ENCODE measurements at places on chromosomes 16 and 17.

DNA sequence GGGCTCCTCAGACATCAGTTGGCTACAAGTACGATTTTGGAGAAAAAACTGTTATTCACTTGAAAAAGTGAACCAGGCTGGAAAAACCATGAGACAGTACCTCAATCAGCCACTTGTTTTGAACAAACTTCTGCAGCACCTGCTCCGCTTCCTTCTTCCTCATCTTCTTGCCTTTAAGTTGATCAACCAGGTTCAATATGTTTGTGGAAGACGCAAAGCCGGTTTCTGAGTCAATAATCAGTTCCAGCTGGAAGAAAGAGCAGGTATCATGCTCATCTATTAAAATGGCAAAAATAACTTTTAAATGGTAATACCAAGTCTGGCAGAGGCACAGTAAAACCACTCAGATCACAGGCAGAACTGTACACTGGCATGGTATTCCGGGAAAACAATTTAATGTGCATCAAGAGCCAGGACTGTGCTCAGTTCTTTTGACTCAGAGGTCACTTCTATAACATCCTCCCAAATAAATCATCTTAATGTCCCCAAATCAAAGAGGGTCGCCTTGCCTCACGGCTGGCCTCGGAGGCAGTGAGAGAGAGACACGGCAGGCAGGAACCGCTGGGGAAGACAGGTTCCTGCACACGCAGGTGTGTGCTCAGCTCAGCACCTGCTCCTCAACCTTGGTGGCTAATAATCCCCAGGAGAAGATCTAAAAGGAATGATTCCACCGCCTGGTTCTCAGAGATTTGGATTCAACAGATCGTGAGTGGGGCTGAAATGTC, 29.7 kb downstream of the KDM8 start:
- DNase-seq: no peak

DNA sequence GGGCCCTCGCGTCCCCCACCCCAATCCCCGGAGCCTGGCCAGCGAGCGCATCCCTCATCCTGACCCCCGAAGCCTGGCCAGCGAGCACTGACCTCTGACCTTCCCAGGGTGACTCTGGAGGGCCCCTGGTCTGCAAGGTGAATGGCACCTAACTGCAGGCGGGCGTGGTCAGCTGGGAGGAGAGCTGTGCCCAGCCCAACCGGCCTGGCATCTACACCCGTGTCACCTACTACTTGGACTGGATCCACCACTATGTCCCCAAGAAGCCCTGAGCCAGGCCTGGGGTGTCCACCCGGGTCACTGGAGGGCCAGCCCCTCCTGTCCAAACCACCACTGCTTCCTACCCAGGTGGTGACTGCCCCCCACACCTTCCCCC, 2.3 kb downstream of the TPSD1 start:
- no peak for DNase-seq

DNA sequence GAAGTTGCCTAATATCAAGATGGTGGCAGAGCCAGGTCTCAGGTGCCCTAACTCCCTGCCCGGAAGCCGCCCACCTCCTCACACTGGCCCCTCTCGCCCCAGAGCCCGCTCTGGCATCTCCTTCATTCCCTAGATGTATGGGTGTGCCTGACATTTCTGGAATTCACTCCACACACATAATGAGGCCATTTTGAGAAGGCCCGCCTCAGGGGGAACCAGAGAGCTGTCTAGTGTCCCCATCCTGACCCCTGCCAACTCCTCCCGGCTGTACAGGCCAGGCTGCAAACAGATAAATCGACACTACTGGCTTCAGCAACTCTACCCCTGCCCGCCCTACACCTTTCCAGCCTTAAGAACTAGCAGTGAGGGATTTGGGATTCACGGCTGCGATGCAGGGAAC, 7.7 kb downstream of the WNT3 start:
- DNase-seq: no peak

- no peak for DNase-seq
These were observed 4.7 kb upstream of the GRB2 start for GRCh38 chr17:75410141-75410540.

GRCh38 chr17:10099051-10099571, 99.3 kb downstream of the GAS7 start:
- no peak for DNase-seq

DNA sequence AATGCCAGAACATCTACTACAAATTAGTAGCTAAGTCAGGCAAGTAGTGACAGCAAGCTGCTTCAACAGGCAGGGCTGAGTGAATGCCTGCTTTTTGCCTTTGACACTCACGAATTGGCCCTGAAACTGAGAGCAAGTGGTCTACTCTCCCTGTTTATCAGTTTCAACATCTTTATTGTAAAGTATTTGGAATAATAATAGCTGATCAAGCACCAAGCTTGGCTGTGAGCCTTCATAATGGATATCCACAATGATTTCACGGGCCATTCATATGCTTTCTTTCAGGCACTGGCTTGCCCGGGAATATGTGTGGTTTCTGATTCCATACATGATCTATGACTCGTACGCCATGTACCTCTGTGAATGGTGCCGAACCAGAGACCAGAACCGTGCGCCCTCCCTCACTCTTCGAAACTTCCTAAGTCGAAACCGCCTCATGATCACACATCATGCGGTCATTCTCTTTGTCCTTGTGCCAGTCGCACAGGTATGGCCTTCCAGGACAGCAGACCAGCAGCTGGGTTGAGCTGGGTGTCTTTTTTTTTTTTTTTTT, 5.2 kb downstream of the TLCD3A start:
- DNase-seq: no peak

DNA sequence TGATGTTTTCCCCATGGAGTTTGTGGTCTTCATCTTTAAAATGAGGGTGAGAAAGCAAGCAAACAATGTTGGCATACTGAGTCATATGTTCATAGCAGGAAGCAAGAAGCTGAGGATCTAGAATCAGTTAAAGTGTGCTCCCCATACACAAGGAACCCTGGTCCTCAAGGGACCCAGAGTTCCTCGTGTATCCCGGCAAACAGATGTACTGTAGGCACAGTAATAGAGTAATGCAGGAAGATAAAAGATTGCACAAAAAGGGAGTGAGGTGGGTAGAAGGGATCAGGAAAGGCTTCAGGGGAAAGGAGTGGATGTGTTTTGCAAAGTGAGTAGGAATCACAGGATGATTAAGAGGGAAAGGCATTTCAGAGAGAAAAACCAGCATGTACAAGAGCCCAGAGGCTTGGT, 412.3 kb upstream of the CDH11 start:
- DNase-seq: no peak

- no peak for DNase-seq
These were observed 21.1 kb downstream of the CPSF4L start for GRCh38 chr17:73240561-73240960.

DNA sequence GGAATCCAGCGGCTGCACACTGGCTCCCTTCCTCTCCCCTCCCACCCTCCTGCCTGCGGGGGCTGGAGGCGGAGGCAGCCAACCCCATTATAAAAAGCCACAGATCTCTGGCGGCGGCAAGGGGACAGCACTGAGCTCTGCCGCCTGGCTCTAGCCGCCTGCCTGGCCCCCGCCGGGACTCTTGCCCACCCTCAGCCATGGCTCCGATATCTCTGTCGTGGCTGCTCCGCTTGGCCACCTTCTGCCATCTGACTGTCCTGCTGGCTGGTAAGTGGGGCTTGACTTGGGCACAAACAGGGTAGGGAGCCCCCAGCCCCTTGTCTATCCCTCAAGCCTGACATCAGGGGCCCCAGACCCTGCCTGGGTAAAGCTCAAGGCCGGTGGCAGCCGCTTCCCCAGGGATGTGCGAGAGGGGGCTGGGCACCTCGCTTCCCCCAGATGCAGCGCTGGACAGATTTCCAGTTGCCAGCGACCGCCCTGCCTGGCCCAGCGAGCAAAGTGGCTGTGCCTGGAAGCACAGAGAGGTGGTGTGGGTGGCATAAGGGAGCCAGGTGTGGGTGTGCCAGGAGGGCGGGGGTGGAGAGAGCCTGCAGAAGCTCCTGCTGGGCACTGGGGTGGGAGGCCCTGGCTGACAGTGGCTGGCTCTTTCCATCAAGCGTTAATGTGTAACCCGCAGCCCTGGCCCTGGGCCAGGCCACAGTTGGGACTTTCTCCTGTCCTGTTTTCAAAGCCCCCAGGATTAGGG, at the start of gene CX3CL1:
Gene CX3CL1, plus strand, starts transcription at position 119 of the 745 bp plus-strand sequence. Its CDS starts 79 bp downstream, at position 198.
- no peak for DNase-seq

DNA sequence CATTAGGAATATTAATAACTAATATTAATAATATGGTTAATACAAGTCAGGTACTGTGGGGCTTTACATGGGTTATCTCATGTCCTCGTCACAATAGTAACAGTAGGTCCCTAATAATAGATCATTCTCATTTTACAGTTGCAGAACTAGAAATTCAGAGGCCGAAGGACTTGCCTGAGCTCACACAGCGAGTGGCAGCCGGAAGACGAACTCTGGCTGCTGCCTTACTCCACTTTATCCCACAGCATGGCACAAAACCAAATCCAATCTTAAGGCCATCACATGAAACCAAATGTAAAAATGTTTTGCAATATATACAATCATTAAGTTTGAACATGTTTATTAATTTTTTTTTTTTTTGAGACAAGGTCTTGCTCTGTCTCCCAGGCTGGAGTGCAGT, 13.6 kb downstream of the GNA13 start:
- DNase-seq: no peak

- DNase-seq: no peak
These were observed 120.9 kb upstream of the SMURF2 start for GRCh38 chr17:64783031-64783461.

Data from germinal center (tissue), 1 donor.